Activated CD4-positive, alpha-beta memory T cell treated with anti-CD3 and anti-CD28 coated beads, Interleukin-2, amount 10 ng/mL, durations not matched to agents 7 days and 5 days (primary cell): ENCODE measurements at places on chromosomes 11 and 22.

DNA sequence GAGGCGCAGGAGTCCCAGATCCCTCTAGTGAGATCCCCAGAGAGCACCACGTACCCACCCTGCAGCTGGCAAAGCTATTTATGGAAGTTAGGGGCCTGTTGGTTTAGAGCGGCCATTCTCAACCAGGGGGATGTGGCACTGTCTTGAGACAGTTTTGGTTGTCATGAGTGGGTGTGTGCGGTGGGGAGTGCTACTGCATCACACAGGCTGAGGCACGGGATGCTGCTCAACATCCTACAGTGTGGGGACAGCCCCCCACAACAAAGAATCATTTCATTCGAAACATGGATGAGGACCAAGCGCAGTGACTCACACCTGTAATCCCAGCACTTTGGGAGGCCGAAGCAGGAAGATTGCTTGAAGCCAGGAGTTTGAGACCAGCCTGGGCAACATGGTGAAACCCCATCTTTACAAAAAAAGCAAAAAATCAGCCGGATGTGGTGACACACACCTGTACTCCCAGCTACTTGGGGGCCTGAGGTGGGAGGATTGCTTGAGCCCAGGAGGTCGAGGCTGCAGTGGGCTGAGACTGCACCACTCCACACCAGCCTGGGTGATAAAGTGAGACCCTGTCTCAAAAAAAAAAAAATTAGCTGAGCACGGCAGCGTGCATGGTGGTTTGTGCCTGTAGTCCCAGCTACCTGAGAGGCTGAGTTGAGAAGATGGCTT, 28.2 kb downstream of the GGT5 start:
- no peak for DNase-seq

- no peak for DNase-seq
These were observed 30.1 kb upstream of the RASD2 start for GRCh38 chr22:35510481-35510934.

GRCh38 chr11:116035977-116036376, 531.8 kb upstream of the CADM1 start:
- no peak for DNase-seq

DNA sequence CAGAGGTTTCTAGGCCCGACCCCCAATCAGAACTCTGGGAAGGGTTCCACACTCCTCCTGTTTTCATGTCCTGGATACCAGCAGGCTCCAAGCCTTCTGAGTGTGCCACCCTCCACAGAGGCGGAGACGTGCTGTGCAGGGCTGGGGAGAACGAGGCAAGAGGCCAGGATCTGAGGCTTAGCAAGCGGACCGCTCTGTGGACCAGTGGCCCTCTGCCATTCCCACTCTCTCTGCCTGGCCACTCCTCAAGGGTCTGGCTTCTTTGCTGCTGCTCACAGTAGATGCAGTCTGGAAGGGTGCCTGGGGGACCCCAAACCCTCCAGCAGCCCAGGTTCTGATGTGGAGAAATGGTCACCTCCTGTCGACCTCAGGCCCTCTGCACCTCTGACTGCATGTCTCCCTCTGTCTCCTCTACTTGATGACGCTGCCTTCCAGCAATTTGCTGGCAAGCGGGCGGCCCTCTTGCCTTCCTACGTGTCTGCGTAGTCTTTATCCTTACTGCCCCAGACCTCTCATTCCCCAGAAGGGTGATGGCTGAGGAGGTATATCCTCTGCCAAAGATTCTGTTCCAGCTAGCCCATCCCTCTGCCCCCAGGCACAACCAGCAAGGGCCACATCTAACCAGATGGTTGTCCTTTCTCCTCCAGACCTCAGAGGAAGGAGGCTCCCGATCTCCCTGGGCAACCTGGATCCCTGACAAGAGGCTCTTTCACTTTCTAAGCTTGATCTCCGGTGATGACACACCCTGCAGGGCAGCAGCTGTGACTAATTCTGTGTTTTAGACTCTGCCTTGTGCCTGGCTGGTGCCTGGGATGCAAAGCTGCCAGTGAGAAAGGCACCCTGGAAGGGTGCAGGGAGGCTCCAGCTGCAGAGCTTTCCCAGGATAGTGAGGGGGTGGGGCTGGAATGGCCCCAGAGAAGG, 87.3 kb downstream of the NAT10 start:
- DNase-seq = peak; percentile 33

DNA sequence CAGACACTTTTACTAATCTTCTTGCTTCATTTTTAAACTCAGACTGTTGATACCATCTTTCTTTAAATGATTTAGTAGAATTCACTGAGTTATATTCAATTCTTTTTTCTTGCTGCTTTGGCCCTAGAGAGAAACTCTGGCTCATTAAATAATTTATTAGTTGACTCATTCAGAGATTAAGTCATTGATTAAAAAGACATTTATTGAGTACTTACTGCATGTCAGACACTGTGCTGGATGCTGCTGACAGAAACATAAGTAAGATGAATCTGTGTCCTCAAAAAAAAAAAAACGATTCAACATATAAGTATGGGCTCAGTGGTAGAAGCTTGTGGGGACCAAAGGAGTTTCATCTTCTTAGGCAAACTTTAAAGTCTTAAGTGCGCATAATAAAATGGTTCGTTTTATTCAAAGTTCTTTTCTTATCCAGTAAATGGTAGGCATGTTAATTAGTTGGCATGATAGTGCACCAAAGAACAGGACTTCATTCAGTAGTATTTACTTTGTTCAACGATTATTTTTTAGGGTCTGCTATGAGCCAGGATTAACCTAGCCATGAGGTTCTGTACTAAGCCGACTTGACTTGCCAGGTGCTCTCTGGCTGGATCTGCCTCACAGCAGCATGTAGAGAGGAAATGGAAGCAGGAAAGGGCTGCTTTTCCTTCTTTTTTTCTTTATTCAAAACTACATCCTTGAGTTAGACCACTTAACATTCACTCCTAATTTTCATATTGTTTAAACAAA, 281.0 kb upstream of the CTSC start:
- no peak for DNase-seq

DNA sequence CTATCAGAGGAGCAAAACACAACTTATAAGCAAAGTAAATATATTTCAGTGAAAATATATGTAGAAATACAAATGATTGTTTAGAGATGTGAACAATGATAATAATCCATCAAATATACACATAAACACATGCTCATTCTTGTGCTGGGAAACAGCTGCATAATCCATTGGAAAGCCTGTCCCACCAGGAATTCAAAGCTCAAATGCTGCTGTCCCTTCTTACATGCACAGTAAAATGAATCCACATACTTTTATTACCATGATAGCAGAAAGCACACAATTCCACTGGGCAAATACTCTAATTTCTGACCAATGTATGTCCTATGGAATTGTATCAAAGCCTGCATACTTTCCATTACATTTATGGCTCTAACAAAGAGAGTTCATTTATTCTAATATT, 44.5 kb downstream of the SOX6 start:
- no peak for DNase-seq

DNA sequence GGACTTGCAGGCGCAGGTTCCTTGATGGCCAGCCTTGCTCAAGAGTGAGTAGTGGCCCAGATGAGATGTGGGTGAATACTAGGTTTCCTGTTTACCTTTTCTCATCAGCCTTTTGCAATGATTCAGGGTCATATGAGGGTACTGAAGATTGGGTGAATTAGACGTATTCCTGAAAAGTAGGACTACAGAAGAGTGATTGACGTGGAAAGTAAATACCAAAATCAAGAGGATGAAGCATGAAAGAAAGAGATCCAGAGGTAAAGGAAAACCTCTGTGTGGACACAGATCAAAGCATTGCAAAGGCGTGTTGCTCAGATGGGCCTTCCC, 59.9 kb downstream of the CYB5R2 start:
- no peak for DNase-seq
